ENCODE measurements at places on chromosomes 16 and 17. TPM values are rescaled to one million over a fixed set of nuclear protein-coding genes. Genes with fewer than 3 reads are reported as not detected.

The PLCD3 gene
- total RNA-seq, result 15.9 TPM

GRCh38 chr16:89511374-89511773 lies 3.2 kb downstream of the SPG7 start:
- no peak overlapping the region for H3K4me3 ChIP-seq
- H3K36me3 ChIP-seq, result peaks cover 24% of the 10 kb centered on the region
- peak overlapping the region; percentile 91 for H3K27ac ChIP-seq
- DNase-seq, result no peak
- H3K4me1 ChIP-seq, result peaks cover 32% of the 10 kb centered on the region
- H3K27me3 ChIP-seq, result no peaks in the 10 kb centered on the region

The PHB1 gene
- 77.5 TPM for total RNA-seq

DNA sequence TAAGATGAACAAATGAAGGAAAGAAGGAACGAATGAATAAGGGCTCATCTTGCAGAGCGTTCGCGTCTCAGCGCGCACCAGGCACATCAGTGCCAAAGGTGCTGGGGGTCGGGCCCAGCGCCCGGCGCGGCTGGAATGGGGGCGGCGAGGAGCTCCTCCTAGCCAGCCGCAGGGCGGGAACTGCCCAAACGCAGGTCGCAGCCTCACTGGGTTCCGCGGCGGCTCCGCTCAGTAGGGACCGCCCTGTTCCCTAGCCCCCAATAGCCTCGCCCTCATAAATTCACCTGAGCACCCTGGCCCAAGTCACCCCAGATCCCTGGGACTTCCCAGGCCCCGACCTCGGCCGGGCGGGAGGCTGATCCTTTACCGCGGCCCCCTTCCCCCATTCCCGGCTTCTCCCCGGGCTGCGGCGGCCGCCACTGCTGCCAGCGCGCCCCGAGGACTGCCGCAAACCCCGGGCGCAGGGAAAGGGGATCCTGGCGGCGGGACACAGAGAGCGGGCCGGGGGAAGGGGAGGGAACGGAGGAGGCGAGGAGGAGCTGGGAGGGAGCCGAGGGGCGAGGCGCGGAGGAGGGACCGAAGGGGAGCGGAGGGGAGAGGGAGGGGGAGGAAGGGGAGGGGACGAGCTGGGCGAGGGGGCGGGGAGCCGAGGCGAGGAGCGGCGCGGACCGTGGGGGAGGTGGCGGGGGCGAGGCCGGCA lies 377 bp upstream of the CRHR1 start:
- peak; percentile 32 for DNase-seq
- no peaks in the 10 kb centered on the region for H3K36me3 ChIP-seq
- no peak overlapping the region for H3K27ac ChIP-seq
- no peaks in the 10 kb centered on the region for H3K27me3 ChIP-seq

DNA sequence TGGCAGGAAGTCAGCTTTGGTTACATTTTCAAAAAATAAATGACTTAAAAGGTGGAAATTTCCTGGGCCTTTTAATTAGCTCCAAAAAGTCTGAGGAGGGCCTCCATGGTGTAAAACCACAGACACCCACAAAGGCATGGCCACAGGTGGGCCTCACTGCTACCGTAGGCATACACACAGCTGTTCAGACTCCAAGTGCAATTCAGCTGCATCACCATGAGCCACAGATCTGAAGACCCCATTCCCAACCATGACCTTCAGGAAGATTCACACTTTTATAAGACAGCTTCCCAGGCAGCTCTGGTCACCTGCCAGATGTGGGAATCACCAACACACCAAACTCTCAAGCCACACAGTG lies 20.6 kb downstream of the CSNK2A2 start:
- H3K27me3 ChIP-seq, result no peaks in the 10 kb centered on the region
- H3K27ac ChIP-seq, result no peak overlapping the region
- no peaks in the 10 kb centered on the region for H3K4me1 ChIP-seq
- H3K4me3 ChIP-seq, result no peak overlapping the region
- peaks cover 23% of the 10 kb centered on the region for H3K36me3 ChIP-seq

DNA sequence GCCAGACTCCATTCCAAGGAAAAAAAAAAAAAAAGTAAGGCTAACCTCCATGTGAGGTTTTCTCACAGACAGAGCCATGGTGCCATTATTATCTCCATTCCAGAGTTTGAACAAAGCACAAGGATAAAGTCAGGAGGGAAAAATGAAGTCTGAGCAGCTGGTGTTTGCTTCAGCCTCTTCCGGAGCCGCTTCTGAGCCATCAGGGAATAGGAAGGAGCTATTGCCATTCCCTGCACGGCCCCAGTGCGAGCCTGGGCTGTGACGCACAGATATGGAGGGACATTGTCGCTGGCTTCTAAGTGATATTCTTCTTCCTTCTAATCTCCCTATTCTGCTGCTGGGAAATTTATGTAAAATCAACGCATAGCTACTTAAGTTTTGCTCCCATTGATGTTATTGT lies 69.5 kb upstream of the PIRT start:
- no peak for DNase-seq
- no peaks in the 10 kb centered on the region for H3K4me1 ChIP-seq
- no peak overlapping the region for H3K4me3 ChIP-seq

- H3K27ac ChIP-seq, result no peak overlapping the region
- H3K36me3 ChIP-seq, result no peaks in the 10 kb centered on the region
- no peak for DNase-seq
- H3K27me3 ChIP-seq, result no peaks in the 10 kb centered on the region
- H3K4me1 ChIP-seq, result no peaks in the 10 kb centered on the region
Observed at GRCh38 chr16:24677388-24677787, 52.1 kb upstream of the TNRC6A start.

- no peaks in the 10 kb centered on the region for H3K27me3 ChIP-seq
- no peak overlapping the region for H3K4me3 ChIP-seq
- no peak overlapping the region for H3K27ac ChIP-seq
- no peak for DNase-seq
Observed at GRCh38 chr16:78906135-78906534, 694.4 kb downstream of the MAF start.

- no peaks in the 10 kb centered on the region for H3K27me3 ChIP-seq
- no peak overlapping the region for H3K4me3 ChIP-seq
- H3K27ac ChIP-seq, result no peak overlapping the region
- H3K36me3 ChIP-seq, result no peaks in the 10 kb centered on the region
- no peaks in the 10 kb centered on the region for H3K4me1 ChIP-seq
- no peak for DNase-seq
Observed at GRCh38 chr16:58847902-58848661, 114.0 kb upstream of the GOT2 start.

DNA sequence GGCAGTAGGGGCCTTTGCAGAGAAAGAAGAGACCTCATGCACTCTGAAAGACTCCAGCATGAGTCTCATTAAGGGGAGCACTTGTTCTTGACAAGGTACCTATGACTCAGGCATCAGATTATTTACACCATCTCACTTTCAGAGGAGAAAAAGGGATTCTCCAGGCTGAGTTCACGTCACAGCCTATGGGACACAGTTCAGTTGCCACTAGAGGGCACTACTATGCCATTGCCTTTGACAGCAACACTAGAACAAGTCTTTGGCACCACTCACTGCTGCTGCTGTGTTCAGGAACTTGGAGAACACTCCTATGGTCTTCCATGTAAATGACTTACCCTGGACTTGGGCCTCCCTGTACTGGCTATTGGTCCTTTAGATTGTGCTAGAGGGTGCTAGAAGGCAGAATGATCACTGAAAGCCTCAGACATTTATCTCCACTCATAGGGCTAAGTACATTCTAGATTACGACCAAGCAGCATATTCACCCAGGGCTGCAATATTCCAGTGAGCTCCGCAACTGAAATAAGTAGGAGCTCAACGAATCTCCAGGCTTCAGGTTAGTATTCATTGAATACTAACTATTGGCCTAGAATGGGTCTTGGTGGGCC lies 225.1 kb upstream of the CA10 start:
- no peaks in the 10 kb centered on the region for H3K4me1 ChIP-seq
- peak; percentile 42 for DNase-seq
- H3K4me3 ChIP-seq, result no peak overlapping the region
- no peak overlapping the region for H3K27ac ChIP-seq
- H3K27me3 ChIP-seq, result no peaks in the 10 kb centered on the region
- no peaks in the 10 kb centered on the region for H3K36me3 ChIP-seq

- no peaks in the 10 kb centered on the region for H3K27me3 ChIP-seq
- DNase-seq, result peak; percentile 89
- peaks cover 10% of the 10 kb centered on the region for H3K4me1 ChIP-seq
- no peak overlapping the region for H3K4me3 ChIP-seq
- no peaks in the 10 kb centered on the region for H3K36me3 ChIP-seq
Observed at GRCh38 chr16:4032768-4033167, 83.5 kb downstream of the ADCY9 start.

The CHST4 gene
- not detected for total RNA-seq

DNA sequence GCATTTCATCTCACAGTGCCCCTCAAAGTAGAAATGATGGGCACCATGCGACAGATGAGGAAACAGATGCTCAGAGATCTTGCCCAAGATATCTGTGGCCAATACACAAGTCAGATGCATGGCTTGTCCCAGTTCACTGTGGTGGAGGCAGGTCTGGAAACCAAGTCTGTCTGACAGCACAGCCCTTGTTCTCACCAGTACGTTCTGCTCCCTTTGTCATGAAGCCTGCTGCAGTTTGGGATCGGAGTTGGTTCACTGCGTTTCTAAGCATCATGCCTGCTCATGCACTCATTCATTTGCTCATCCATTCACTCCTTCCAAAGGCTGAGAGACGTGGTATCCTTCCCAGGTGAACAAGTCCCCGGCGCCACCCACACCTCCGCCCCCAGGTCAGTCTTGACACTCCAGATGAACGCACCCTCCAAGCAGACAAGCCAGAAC lies 27.2 kb upstream of the MEAK7 start:
- H3K36me3 ChIP-seq, result no peaks in the 10 kb centered on the region
- H3K27ac ChIP-seq, result peak overlapping the region; percentile 76
- H3K4me3 ChIP-seq, result no peak overlapping the region
- peak; percentile 76 for DNase-seq

DNA sequence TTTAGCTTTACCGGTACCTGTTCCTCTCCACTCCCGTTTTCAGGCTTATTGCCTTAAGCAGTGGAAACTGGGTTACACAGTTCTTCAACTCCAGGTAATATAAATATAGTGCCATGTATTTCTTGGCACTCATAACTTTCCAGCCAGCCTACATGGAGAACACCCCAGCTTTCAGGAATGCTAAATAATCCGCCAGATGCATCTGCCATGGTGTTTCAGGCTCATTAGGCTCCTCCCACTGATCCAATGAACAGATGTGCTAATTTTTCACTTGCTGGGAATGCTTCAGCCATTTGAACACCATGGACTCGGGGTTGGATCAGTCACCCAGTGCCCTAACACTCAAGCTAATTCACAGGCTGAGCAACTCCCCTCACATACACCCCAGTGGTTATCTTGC lies 4.6 kb downstream of the ANKFN1 start:
- no peak overlapping the region for H3K27ac ChIP-seq
- H3K36me3 ChIP-seq, result no peaks in the 10 kb centered on the region
- no peaks in the 10 kb centered on the region for H3K27me3 ChIP-seq
- H3K4me3 ChIP-seq, result no peak overlapping the region
- no peaks in the 10 kb centered on the region for H3K4me1 ChIP-seq

DNA sequence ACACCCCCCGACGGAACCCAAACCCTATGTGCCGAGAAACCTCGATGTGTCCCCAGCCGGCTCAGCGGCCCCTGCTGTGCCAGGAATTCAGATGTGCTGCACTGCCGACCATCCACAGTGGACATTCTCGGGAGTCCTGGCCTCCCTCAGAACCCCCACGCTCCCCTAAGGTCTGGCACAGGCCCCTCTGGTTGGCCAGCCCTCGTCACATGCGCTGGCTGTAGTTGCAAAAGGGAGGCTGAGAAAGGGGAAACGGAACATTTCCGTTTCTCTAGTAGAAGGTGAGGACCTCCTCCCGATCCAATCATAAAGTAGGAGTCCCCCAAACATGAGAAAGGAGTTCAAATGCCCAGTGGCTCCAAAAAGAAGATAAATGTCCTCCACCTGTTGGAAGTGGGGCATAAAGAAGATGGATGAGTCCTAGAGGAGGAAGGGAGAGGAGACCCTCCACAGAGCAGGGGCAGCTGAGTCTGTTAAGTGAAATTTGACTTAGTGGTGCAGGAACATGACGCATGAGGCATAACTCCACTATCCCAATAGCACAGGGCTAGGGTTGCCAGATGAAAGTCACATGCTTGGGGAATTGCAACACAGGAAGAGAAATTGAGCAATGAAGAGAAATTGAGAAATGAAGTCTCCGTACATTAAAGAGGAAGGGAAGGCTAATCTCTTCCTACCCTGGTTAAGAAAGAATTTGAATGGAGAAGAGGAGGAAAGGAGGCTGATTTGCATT lies 49.3 kb upstream of the WSB1 start:
- no peaks in the 10 kb centered on the region for H3K27me3 ChIP-seq
- DNase-seq, result peak; percentile 19
- H3K4me3 ChIP-seq, result no peak overlapping the region
- H3K4me1 ChIP-seq, result peaks cover 23% of the 10 kb centered on the region
- no peaks in the 10 kb centered on the region for H3K36me3 ChIP-seq

DNA sequence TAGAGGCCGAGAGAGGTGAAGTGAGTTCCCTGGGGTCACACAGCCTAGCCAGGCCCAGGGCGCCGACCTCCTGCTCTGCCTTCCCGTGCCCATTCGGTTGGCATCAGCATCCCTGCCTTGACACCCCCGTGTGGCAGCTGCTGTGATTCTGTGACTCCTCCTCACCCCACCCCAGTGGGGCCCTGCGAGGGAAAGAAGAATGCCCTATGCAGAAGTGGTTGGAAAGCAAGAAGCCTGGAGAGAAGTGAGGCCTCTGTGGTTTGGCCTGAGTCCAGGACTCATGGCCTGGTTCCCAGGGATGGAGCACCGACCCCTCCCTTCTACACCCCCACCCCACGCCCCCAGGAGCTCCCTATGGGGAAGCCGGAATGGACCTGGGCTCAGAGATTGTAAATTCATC lies 296.2 kb downstream of the SEC14L1 start:
- no peak for DNase-seq
- H3K27me3 ChIP-seq, result no peaks in the 10 kb centered on the region
- no peaks in the 10 kb centered on the region for H3K36me3 ChIP-seq
- H3K27ac ChIP-seq, result no peak overlapping the region
- peaks cover 41% of the 10 kb centered on the region for H3K4me1 ChIP-seq

The HSD3B7 gene
- total RNA-seq, result 4.0 TPM

The EVPL gene
- 33.4 TPM for total RNA-seq

DNA sequence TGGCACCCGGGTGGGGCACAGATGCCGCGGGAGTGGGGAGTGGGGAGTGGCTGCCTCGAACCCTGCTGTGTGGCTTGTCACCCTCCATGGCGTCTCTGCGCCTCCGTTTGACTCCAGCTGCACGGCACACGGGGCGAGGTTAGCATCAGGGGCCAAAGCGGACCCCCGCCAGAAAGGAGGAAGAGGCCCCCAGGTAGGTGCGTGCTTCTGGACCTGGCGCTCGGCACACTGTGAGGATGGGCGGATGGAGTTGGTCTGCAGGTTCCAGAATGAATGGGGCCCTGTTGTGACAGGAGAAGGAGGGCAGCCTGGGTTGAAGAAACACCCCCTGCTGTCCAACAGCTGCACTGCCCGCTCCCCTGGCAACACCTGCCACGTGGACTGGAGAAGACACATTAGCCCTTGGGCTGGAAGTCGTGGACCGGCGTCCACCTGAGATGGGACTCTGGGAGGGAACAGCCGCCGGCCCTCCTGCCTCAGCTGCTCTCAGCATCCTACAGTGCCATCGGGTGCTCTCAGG lies 9.4 kb upstream of the FASN start:
- H3K27ac ChIP-seq, result peak overlapping the region; percentile 72
- DNase-seq, result no peak
- no peaks in the 10 kb centered on the region for H3K27me3 ChIP-seq
- H3K36me3 ChIP-seq, result peaks cover 2% of the 10 kb centered on the region
- no peak overlapping the region for H3K4me3 ChIP-seq
